Activated T-helper 9 cell treated with anti-CD3 and anti-CD28 coated beads, Interleukin-2, amount 50 U/mL, for 16 hours (primary cell): ENCODE measurements at places on chromosomes 3 and 15.

GRCh38 chr3:64234571-64234970, 9.3 kb upstream of the PRICKLE2 start:
- no peak for DNase-seq

DNA sequence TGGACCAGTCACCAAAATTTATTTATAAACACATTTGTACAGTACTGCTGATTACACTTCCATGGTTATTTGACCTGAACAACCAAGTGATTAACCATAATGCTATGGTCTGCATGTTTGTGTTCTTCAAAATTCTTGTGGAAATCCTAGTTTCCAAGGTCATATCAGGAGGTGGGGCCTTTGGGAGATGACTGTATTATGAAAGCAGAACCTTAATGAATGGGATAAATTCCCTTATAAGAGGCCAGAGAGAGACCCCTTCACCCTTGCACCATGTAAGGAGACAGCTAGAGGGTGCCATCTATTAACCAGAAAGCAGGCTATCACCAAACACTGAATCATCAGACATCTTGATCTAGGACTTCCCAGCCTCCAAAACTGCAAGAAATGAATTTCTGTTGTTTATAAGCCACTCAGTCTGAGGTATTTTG, 1.9 kb downstream of the SCAPER start:
- no peak for DNase-seq

- no peak for DNase-seq
These were observed 251.2 kb upstream of the CTDSPL start for GRCh38 chr3:37610529-37610928.

GRCh38 chr15:67267440-67267839, 12.9 kb downstream of the IQCH start:
- DNase-seq, result no peak

GRCh38 chr3:27349832-27350231, 19.4 kb downstream of the NEK10 start:
- no peak for DNase-seq

- DNase-seq, result no peak
These were observed 3.8 kb upstream of the GABPB1 start for GRCh38 chr15:50358845-50359244.

DNA sequence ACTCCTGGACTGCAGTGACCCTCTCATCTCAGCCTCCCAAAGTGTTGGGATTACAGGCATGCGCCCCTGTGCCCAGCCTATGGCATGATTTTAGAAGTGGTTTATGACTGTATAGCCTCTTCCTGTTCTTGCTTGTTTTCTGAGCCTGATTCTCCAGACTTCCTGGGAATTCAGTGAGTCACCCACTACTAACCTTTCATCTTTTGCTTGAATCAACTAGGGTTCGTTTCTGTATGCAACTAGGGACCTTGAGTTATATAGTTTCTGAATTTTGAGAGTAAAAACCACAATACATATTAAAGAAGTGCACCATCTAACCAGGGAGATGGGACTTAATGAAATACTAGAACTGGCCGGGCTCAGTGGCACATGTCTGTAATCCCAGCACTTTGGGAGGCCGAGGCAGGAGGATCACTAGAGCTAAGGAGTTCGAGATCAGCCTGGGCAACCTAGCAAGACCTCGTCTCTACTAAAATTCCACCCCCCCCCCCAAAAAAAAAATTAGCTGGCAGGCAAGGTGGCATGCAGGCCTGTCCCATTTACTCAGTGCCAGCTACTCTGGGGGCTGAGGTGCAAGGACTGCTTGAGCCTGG, 76.0 kb downstream of the ZNF609 start:
- no peak for DNase-seq

- no peak for DNase-seq
These were observed 3.1 kb upstream of the CPLX3 start for GRCh38 chr15:74823324-74823723.
